CD14-positive monocyte (primary cell): ENCODE measurements at places on chromosomes 4 and X.
A peak's percentile ranks its signal among the peaks of the same experiment; 100 is the strongest.

DNA sequence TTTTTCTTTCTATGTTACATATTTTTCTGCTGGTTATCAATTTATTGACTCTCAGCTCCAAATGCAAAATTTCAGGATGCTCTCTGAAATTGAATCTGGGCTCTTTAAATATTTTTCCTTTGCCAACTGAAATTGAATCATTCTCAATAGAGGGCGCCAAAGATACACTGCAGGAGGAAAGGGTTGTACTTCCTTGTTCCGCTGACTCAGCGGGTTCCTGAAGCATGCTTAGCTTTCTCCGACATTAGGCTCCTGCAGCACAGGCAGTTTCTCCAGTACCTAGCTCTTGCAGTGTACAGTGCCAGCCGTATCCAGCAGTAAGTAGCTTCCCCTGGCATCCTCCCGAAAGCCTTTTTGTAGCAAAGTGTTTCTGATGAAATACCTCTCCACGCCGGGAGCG lies 28.8 kb upstream of the CFAP47 start:
- DNase-seq = no peak

GRCh38 chr4:1097553-1097952 lies 15.8 kb downstream of the RNF212 start:
- DNase-seq = no peak

GRCh38 chr4:72604324-72604723 lies 35.3 kb upstream of the ADAMTS3 start:
- no peak for DNase-seq

DNA sequence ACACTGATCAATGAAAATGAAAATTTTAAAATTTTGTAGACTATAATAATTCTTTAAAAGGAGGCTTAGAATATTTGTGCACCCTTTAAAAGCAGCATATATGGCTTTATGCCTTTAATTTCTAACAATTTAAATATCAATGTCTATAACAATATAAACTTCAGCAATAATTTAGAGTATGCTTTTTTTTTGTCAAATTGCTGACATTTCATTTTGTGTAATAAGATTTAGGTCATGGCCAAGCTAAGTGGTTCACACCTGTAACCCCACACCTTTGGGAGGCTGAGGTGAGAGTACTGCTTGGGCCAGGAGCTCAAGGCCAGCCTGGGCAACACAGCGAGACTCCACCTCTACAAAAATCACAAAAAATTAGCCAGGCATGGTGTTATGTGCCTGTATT lies 86.2 kb downstream of the PDGFC start:
- no peak for DNase-seq

GRCh38 chrX:41377624-41378023 lies 43.7 kb downstream of the DDX3X start:
- DNase-seq = no peak

DNA sequence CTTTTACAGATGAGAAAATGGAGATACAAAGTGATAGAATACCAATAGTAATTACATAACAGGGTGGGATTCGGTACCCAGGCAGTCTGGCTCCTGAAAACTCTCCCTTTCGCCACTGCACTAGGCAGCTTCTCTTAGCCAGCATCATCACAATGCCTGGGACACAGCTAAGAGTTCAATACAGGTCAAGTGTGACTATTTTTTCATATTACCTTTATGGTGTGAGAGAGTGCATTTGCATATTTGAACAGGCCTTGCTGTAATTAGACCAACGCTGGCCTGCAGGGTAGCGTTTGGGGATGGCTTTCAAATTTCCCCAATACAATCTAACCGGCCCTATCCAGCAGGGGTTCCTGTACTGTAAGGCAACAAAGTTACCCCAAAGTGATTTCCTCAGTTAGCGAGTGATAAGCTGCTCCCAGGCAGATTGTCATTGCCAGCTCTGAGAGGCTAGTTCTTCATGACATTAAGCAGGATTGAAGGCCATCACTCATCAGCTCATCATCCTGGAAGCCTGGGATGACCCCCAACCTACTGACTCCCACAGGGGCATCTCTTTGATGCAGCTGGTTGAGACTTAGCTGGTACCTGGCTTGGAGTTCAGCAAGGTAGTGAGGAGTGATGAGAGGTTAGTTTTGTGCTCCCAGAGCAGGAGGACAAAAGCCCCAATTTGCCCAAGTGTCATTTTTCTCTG lies 836.8 kb upstream of the LCORL start:
- no peak for DNase-seq

DNA sequence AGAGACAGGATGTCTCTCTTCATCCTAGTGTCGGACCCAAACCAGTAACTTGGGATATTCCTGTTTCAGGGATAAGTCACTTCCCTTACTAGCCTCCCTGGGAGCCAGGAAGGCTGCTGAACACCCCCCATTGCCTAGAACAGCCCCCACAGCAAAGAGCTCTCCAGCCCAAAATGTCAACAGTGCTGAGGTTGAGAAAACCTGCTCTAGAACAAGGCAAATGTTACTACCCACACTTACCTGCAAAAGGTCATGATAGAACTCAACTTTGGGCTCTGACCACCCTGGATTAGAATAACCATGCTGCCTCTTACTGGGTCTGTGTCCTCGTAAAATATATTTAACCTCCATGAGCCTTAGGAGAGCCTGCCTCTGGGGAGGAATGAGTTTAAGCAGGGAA lies 20.3 kb downstream of the BEX3 start:
- DNase-seq = no peak

DNA sequence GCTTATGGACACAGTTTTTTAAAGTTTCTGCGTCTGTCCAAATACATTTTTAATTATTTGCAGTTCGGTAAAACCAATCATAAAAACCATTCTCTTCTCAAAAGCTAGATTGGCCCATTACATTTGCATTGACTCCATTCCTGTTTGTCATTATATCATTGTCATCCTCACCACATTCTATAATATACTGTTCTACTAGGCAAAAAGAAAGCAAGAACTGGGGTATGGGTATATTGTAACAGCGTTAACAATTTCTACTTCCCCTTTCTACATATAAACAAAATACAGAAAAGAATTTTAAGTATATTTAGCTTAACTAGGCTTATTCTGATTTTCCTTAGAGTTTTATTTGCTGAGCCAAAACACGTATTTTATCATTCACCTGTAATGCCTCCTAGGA lies 91.8 kb downstream of the RAP1GDS1 start:
- DNase-seq = peak; percentile 2
